ENCODE measurements at places on chromosomes 3 and 15.
A peak's percentile ranks its signal among the peaks of the same experiment; 100 is the strongest.

DNA sequence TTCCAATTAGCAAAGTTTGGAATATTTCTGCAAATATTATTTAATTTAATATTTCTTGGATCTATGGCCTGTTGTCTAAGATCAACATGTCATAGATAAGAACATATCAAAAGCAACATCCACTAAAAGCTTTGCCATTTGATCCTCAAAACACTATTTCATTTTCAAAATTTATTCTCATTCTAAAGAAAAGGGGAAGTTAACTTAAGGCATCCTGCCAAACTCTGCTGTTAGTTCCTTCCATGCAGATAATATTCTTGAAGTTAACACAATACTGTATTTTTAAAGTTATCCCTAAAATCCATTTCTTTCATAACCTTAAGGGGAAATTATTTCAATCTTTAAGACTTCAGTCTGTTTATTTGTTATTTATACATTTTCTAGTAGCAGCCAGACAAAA is 28.2 kb upstream of the GBE1 start:
- no peak for DNase-seq

DNA sequence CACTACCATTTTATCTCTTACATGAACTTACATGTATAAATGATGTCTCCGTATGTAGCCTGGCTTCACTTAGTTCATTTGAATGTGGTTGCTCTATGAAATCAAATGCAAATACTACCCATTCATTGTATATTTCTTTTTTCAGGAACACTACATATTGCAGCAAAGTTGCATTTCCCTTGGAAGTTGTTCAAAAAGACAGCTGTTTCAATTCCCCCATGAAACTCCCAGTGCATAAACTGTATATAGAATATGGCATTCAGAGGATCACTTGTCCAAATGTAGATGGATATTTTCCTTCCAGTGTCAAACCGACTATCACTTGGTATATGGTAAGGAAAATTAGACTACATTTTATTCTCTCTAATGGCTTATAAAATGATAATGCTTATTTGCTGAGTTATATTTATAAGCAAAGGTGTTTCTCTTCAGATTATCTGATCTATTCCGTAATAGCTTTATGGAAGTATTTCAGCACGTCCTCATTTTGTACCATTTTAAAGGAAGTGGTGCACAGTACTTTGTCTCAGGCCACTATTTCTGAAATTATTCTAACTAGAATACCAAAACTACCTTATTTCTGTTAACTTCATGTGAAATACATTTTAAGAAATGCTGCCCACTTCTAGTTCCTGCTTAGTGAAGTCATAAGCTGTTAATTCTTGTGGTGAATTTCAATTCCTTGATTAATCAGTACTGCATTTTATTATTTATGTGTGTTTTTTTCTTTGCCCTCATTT is 95.1 kb downstream of the IL1RAP start:
- no peak for DNase-seq

GRCh38 chr15:60580073-60580472 is 101.1 kb upstream of the ICE2 start:
- DNase-seq, result no peak

DNA sequence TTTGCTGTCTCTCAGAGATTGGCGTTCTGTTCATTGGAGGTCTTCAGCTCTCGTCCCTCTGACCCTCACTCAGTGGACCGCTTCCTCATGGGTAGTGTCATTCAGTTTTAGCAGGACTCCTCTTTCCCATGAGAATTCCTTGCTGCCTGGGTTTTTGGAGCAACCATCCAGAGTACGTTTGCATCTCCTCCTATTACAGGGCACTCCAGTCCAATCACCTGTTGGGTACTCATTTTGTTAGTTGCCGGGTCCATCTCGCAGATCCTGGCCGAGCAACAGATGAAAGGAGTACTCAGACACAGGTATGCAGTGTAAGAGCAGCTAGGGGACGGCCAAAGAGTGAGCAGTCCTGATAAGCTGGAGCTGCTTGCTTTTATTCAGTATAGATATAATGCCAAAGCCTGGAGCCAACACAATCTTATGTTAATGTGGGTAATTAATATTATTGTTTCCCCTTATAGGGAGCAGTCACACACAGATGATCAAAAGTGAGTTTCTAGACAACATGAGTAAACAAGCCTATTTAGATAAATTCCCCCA is 49.6 kb downstream of the ISG20 start:
- no peak for DNase-seq

GRCh38 chr3:147244397-147244796 is 161.9 kb downstream of the ZIC4 start:
- no peak for DNase-seq

DNA sequence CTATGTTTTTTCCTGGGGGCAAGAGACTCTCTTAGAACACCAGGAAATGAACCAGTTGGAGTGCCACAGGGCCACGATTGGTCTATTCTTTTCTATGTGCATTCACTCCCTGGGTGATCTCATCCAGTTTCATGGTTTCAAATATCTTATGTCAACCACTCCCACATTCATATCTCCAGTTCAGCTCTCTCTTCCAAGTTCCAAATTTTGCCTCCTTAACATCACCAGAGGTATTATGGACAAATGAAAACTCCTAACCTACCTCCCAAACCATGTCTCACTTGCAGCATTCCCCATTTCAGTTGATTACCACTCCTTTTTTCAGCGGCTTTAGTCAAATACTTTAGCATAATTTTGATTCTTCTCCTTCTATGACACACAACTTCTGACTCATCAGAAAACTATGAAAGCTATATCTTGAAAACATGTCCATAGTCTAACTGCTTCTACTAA is 203.1 kb upstream of the SEMA6D start:
- no peak for DNase-seq

- DNase-seq, result peak; percentile 33
Observed at GRCh38 chr3:158489181-158489580, 81.8 kb upstream of the MLF1 start.

DNA sequence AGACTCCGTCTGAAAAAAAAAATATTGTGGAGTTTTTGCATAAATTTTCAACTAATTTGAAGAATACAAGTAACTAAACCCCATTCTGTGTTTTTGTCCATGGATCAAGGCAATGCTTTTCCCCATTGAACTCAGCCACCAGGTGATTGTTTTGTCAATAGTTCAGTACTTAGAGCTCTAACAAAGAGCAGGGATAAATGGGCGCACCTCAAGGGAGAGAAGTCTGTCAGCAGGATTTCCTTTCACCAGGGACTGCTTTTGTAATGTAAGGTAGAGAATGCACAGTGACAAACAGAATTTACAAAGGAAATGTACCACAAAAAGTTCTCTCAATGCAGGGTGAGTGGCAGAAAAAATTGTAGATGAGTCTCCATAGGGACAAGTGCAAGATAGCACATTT is 10.8 kb upstream of the ATP13A5 start:
- no peak for DNase-seq

- no peak for DNase-seq
Observed at GRCh38 chr3:53830944-53831343, 15.3 kb downstream of the CHDH start.

DNA sequence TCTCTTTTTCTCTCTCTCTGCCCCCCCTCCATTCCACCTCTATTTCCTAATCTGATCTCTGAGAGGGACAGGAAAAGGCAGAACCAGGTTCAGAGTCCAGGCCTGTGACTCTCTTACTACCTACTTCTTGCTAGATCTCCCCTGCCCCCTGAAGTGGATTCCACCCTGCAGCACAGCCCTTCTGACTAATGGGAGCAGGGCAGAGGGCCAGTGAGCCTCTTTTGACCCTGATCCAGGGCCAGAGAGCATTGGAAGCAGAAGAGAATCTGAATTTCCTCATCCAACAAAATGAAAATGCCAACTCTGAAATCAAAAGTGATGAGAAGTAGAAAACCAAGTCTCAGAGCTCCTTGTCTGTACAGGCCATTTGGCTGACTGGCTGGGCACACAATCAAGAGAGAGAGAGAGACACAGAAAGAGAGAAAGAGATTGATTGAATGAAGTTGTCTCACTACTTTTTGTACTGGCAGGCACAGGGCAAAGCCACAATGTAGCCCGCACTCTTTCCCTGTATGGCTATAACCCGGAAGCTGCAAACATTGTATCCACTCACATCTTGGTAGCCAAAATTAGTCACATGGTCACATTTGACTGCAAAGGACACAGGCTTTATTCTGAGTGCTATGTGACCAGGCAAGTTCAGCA is 31.6 kb upstream of the GLCE start:
- no peak for DNase-seq

- DNase-seq, result no peak
Observed at GRCh38 chr3:125057186-125057850, 1.5 kb upstream of the HEG1 start.

- DNase-seq, result no peak
Observed at GRCh38 chr3:56764904-56765547, 36.7 kb downstream of the ARHGEF3 start.

GRCh38 chr3:169847896-169848295 is 21.8 kb downstream of the LRRC31 start:
- peak; percentile 44 for DNase-seq

- DNase-seq, result peak; percentile 77
Observed at GRCh38 chr15:58736018-58736643, 13.4 kb downstream of the ADAM10 start.

- DNase-seq, result no peak
Observed at GRCh38 chr15:84956199-84956598, 25.5 kb upstream of the PDE8A start.

GRCh38 chr3:134253475-134254226 is 3.0 kb upstream of the RYK start:
- DNase-seq, result no peak

- DNase-seq, result no peak
Observed at GRCh38 chr3:135645541-135645940, 320.0 kb upstream of the PPP2R3A start.

- DNase-seq, result no peak
Observed at GRCh38 chr3:13579063-13579462, 30.1 kb downstream of the FBLN2 start.

DNA sequence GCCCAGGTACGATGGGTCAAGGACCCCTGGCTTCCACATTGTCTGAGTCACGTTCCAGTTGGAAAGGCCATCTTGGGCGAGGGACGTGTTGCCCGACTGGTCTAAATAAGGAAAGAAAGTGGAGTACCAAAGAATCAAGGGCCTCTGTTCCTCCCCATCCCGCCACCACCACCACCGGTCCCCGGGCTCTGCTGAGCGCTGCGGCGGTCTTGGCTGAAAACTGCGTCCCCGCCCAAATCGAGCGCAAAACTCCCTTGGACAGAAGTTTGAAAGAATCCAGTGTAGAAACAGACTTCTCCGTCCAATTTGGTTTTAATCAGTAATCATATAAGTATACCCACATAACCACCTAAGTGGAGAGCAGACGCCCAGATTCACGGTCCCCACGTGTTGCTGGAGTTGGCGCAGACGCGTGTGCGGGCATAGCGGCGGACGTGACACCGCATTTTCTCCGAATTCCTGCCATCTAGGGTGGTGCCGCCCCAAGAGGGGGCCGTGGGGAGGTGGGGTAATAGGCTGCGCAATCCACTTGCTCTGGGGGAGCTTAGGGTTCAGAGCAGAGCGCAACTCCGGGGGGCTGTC is 243.8 kb upstream of the TOPAZ1 start:
- no peak for DNase-seq

DNA sequence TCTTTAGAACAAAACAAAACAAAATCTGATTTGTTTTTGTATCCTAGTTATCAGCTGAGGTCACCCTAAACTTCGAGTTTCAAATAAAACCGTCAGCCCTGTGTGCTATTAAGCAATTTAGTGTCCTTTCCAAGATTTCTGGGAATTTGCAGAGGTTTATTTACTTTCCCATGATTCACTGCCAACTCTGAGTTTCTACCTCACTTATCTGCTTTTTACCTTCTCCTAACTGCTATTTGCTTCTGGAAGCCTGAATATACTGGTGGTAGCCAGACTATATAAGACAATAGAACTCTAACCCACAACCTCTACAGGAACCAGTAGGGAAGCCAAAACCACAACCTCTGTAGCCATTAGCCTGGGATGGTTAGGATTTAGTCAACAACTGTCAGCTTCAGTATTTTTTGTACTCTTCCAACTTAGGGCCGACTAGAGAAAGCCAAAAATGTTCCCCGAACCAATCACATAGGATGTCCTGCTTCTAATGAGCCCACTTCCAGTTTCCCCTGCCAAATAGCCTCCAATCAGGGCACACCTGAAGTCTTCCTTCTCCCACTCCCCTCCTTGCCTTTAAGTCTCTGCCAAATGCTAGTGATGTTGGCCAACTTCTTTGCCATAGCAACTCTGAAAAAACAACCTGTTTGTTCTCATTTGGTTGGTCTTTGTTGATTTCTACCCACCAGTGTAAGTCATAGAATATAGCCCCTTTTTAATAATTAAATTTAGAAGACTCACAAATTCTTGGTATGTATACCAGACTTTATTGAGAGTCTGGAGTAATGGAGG is 273.1 kb downstream of the ULK4 start:
- DNase-seq, result no peak

- DNase-seq, result no peak
Observed at GRCh38 chr15:32819448-32819847, 101.6 kb downstream of the GREM1 start.

DNA sequence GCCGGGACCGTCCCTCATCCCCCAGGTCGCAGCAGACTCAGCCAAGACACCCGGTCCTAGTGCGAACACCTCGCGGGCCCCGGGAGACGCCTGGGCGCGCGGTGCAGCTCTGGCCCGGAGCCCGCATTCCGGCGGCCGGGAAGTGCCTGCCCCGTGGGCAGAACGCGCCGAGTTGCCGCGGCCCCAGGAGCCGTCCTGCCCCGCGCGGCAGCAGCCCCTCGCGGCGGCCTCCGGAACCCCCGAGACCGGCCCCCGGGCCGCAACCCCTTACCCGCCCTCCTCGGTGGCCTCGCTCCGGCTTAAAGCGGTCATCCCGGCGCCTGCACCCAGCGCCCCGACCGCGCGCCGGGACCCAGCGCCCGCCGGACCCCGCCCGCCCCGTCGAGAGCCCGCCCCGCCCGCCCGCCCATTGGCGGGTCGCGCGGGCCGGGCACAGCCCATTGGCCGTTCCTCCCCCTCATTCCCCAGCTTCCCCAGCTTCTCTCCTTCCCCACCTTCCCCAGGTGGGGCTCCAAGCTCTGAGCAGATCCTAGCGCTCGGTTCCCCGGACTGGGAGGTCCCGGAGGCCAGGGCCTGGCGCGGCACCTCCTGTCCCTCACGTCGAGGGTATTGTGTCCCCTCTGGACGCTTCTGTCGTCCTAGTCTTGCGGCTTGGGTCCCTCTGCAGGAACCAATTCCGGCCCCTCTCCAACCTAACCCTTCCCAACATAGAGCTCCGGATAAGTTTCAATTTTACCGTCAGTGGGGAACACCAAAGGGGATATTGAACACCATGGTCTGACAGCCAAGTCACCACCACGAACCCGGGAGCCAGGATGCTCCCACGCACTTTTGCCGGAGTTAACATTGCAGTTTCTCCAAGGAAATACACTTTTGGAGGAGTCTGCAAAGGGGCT is at the start of gene GRAMD2A:
TSS of gene GRAMD2A (minus strand) at position 328 of the 896 bp plus-strand sequence.
- DNase-seq, result no peak

Measured in NCI-H524 treated with DMSO at 0.1 percent for 48 hours (cell line).